Activated B cell treated with CpG ODN at 0.5 μM for 24 hours (primary cell): ENCODE measurements at places on chromosomes 5 and 9. TPM values are rescaled to one million over a fixed set of nuclear protein-coding genes. Genes with fewer than 3 reads are reported as not detected.

DNA sequence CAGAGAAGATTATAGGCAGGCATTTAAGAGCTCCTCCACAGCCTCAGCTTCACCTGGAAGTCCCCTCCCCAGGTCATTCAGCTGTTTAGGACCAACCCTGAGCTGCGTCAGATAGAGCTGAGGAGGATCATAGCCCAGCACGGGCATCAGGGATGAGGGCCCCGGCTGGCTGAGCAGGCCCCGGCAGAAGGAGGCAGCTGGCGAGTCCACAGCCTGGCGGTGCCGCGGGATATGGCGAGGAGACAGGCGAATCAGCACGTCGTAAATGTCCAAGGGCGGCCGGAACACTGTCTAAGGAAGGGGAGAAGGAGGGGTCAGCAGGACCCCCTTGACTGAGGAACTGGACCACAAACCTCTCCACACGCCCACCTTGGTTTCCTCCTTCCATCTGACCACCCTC lies 10.6 kb downstream of the NOL6 start:
- DNase-seq, result no peak

The CENPK gene
- 10.7 and 15.1 TPM in 2 replicates for total RNA-seq

DNA sequence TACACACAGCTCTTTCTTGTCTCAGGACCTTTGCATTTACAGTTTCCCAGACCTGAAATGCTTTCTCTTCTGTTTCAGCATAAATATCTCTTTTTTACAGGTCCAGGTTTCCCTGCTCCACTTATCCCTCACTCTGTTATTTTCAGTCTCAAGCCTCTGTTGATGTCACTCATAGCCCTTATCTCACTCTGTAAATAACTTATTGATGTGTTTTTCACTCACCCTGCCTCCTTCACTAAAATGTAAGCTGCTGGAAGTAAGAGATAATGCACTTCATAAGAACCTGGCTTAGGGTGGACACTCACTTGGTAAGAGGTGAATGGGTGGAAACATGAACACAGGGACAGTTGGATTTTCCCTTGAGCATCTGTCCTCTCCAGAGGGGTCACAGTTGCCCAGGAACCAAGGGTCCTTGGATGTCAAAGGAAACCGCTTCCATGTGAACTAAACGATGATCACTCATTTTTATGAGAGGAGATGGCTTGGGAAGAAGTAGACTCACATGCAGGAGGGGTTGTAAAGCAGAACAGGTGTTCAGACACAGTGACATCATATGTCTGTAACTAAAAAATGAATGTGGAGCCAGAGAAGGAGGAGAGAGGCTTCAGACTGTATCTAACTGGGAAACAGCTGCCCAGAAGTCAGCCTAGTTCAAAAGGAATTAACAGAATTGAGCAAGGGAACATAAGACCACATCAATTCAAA lies 5.5 kb upstream of the HTR4 start:
- DNase-seq, result no peak

DNA sequence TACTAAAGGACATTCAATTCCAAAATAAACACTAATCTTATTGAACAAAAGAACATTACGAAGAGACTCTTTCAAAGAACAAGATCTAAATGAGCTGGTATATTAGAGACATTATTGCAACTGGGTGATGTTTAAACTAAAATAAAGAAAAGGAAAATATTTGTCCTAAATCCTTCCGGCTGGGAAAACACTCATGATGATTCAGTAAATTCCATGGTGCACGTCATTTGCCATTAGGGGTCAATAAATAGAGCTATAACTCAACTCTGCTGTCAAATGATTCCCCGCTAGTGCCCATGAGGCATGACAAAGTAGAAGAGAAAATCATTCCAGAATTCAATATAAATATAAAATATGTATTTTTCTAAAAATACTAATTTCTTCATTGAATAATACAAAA lies 565.5 kb upstream of the TUSC1 start:
- no peak for DNase-seq

The MYO10 gene
- total RNA-seq, result 0.05 and 0.13 TPM in 2 replicates

The CYSRT1 gene
- total RNA-seq, result 0.39 and 0.53 TPM in 2 replicates

DNA sequence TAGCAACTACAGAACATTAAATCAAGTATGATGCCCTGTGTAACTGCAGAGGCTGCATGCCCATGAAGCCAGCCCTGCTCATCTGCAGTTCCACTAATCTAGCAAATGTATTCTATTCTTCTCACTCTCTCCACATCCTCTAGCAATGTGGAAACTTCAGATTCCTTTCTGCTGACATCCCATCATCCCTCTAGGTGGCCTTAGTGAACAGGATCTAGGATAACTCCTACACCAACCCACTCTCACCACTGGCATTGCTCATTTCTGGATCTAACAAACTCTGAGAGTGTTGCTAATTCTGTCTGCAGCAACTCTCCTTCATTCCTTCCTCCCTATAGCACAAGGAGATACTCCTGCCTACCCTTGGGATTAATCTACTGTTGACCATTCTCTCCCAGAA lies 80.8 kb downstream of the FAM81B start:
- DNase-seq, result no peak
